ENCODE measurements at places on chromosomes 11 and 22. TPM values are rescaled to one million over a fixed set of nuclear protein-coding genes. Genes with fewer than 3 reads are reported as not detected.

Gene DDI1
- total RNA-seq, result not detected

Gene MYOD1
- total RNA-seq, result not detected

Gene SAA1
- total RNA-seq, result 11.6 TPM

Gene OR5P2
- not detected for total RNA-seq

Gene LBHD1
- total RNA-seq, result 5.2 TPM

Gene IL17REL
- total RNA-seq, result not detected

Gene OR8G1
- not detected for total RNA-seq

Gene OR8B4
- total RNA-seq, result not detected

Gene BTBD18
- total RNA-seq, result not detected

Gene ADM2
- total RNA-seq, result 1.4 TPM

Gene SLC35E4
- 9.7 TPM for total RNA-seq

Gene MICAL2
- 78.6 TPM for total RNA-seq

Gene APOL1
- total RNA-seq, result 1.8 TPM

Gene SCGB1A1
- total RNA-seq, result not detected

Data from airway epithelial cell (primary cell).